ENCODE measurements at places on chromosomes 4 and X.

DNA sequence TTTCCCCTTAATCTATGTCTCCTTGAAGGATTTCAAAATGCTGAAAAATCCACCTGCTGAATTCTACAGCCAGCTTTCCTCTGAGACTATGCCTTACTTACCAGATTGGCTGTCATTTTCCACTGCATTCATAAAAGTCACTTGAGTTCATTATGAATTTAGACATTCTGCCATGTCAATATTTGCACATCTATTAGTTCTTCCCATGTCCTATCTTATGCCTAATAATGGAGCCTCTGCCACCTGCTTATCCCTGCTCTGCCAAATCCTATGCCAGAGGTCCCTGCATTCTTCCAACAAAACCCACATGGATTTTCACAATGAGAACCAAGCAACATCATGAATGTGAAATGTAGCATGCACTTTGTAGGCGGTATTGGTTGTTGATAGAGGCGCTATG is 42.6 kb downstream of the GASK1B start:
- no peak for DNase-seq

DNA sequence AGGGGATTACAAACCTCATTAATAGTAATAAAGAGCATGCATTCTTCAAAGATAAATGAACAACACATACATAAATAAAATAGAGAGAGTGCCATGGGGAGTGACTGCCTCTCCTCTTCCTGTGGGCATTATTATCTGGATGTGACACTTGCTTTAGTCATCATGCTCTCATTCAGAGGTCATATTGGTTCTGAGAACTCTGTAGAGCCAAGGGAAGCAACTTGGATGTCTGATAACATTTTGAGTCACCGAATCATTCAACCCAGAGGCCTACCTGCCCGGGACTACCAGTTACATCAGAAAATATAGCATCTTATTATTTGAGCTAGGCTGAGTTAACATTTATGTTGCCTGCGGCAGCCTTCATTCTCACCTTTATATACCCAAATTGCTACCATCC is 489.5 kb downstream of the STIM2 start:
- DNase-seq, result no peak

DNA sequence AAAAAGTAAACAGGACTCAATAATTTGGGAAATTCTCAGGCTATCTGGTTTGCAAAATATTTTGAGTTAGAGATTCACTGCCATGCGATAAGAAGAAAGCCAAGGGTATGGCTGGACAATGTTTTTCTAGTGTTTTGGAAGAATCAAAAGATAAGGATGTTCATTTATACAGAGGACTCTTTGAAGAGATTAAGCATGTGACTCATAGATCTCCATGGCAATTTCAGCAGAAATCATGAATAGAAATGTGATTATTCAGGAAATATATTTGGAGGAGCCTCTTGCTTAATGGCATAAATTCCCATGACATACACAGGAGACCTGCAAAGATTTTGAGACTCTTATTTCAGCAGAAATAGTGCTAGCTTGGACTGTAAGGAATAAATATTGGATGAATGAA is 16.7 kb upstream of the FRAS1 start:
- no peak for DNase-seq

DNA sequence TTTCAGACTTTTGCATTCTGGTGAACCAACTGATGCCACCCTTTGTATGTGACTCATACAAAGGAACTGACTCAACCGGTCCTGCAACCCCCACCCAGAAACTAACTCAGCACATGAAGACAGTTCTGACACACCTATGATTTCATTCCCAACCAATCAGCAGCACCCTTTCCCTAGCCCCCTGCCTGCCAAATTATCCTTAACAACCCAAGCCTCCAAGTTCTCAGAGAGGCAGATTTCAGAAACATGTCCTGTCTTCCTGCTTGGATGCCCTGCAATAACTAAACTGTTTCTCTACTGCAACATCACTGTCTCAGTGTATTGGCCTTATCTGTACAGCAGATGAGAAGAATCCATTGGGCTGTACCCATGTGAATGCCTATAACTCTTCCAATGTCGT is 284.7 kb downstream of the CAMK2D start:
- no peak for DNase-seq

GRCh38 chr4:185552254-185552653 is 16.9 kb upstream of the PDLIM3 start:
- DNase-seq, result no peak

GRCh38 chr4:24244663-24245490 is 339.5 kb downstream of the DHX15 start:
- DNase-seq, result no peak

DNA sequence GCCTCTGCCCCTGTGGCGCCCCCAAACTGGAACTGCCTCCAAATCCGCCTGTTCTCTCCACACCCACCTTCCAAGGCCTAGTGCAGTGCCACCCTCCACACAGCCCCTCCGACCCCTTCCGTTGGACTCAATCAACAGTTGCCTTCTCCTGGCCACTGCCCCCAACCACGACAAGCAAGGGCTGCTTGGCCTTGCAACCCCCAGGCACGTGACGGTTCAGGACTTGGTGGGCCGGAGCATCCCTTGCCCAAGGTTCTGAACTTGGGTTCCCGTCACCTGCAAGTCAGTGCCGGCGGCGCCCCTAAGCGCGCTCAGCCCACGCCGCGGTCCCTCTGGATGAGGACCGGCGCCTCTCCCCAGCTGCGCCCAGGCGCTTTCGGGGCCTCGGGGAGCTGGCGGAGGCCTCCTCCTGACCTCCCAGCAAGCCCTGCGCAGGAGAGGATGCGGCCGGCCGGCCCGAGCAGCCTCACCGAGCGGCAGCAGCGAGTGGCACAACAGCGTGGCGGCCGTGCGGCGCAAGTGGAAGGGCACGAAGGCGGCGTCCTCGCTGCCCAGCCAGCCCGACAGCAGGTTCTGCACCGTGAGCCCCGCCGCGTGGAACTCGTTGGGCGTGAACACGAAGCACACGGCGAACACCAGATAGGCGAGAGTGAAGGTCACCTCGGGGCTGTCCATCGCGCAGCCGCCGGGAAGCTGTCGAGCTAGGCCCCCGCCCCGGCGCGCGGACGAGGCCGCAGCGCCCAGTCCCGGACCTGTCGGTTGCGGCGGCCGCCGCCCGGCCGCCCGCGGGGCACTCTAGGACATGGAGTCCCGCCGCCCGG is 750 bp downstream of the TMEM129 start:
- DNase-seq, result peak; percentile 39

GRCh38 chr4:107951551-107951950 is 20.2 kb downstream of the CYP2U1 start:
- peak; percentile 22 for DNase-seq

GRCh38 chr4:174358829-174359228 is 75.1 kb downstream of the CEP44 start:
- peak; percentile 35 for DNase-seq

GRCh38 chr4:82500435-82501153 is 61.2 kb downstream of the TMEM150C start:
- no peak for DNase-seq

DNA sequence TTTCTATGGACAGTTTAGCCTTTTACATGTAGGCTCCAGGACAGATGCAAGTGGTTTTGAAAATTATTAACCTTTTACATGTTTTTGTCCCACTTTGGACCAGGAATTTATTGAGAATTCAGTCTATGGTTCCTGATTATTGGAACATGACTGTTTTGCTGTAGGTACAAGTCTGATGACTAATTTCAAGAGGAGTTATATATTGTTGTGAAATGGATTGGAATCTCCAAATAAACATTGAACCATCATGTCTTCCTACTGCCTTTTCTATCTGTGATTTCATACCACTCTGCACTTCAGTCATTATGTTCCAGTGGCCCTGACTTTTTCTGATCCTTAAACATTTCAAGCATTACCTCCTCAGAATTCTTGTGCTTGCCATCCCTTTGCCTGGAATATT is 35.9 kb downstream of the TBC1D19 start:
- DNase-seq, result no peak

DNA sequence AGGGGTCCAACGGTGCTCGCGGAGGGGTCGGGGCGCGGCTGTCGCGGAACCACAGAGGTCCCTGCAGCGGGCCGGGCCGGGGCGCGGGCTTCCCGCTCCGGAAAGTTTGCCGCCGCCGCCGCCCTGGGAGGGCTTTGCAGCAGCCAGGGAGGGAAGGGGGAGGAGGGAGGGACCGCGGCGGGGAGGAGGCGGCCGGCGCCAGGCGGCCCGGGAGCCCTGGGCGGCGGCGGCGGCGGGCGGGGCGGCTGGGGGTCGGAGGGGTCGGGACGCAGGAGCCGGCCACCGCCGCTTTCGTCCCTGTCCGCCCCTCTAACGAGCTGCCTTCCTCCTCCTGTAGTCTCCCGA is 375 bp downstream of the FGFR3 start:
- DNase-seq, result peak; percentile 9

GRCh38 chr4:98565681-98566301 is 92.6 kb downstream of the TSPAN5 start:
- DNase-seq, result no peak

- peak; percentile 57 for DNase-seq
Observed at GRCh38 chrX:104318330-104319009, 63.7 kb upstream of the ESX1 start.

DNA sequence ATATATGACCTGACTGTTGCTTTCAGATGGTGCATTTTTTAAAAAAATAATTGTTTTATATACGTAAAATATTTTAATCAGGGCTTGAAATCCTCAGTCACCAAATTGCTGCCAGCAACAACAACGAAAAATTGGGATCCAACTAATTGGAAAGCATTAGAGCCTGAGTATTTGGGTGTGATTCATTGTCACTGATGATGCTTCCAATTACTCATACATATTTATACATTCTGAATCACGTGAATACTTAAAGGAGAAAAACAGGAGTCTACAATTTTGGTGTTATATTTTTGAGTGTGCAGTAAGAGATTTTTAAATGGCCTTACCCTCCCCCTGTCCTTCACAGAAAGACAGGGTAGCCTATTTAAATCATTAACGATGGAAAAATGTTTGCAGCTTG is 765.6 kb upstream of the TENM3 start:
- DNase-seq, result no peak

DNA sequence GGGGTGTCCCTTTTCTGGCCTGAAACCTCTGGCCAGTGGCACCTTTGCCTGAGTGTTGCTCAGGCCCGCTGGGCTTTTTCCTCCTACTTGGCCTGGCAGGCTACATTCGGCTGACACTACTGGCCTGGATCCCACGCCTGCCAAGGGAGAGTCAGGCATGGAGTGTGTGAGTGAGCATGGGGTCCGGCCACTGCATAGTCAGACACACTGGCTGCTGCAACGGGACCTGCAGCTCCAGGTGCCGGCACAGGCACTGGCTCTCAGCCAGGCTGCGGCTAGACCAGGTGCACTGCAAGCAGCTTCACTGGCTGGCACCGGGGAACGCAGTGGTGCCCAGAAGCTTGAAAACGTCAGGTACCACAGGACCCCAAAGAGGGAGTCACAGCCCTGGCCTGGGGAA is 434.9 kb downstream of the ARHGAP24 start:
- DNase-seq, result no peak

- DNase-seq, result no peak
Observed at GRCh38 chr4:54038056-54038455, 26.3 kb downstream of the CHIC2 start.

- no peak for DNase-seq
Observed at GRCh38 chr4:37758226-37758625, 68.3 kb upstream of the PGM2 start.

DNA sequence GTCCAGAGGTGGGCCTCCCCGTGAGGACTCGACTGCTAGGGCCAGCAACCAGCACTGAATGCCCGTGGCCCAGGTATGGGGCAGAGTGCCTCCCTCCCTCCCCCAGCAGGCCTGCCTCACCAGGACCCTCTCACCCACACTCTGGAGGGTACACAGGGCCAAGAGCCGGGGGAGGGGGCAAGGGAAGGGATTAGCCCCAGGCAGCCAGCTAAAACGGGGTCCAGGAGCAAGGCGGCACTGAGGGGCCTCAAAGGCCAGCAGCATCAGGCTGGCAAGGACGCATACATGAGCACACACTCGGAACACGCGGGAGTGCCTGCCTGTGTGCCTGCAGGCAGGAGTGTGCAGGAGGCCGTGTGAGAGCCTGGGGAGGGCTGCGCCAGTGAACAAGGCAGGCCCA is 18.3 kb upstream of the DUSP9 start:
- no peak for DNase-seq

DNA sequence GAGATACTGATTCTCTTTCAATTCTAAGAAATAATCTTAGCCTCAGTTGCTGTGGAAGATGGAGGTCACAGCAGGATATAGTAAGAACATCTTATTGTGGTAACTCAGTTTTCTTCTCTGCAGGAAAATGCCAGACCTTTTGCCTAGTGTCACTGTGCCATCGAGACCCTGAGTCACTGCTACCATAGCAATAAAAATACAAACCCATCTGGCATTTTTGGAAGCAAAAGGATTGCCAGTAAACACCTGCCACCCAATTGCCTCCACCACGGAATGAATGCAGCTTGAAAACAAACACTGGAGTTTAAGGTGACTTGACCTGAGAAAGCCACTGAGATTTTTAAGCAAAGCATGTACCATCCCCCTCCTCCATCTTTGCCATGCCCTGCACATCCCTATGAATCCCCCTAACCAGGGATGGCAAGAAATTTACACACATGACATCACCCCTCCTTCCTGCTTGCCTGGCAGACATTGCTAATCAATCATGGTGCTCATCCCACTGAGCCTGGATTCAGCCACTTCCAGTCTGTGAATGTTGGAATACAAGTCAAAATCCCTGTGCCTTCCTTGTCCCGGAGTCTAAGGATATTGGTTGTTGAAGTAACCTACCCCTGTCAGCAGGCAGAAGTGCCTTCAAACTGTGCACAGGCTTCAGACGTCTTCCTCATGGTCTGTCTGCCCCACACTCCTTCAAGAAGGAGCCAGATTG is 59.6 kb upstream of the MAMLD1 start:
- DNase-seq, result no peak

- DNase-seq, result no peak
Observed at GRCh38 chrX:13365161-13365560, 45.3 kb upstream of the ATXN3L start.

GRCh38 chrX:148611993-148612392 is 111.6 kb downstream of the AFF2 start:
- DNase-seq, result no peak

DNA sequence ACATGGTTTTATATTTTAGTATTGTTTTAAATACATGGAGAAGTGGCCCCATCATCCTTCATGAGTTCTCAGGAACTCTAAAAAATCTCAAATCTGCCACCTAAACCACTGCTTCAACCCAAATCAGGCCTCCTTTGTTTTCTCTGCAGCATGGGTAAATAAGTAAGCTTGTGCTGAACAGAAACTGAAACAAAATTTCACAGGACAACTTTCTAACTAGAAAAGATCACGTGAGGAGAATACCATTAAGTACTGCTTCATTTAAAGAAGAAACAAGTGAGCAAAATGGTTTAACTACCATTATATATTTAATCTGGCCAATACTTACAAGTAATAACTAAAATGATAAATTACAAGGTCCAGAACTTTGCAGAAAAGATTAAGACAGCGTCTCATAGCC is 2.5 kb downstream of the ARAP2 start:
- DNase-seq, result peak; percentile 66

GRCh38 chr4:38562751-38563198 is 101.2 kb upstream of the KLF3 start:
- no peak for DNase-seq

Measured in ACHN (cell line).